NCI-H2081 treated with DMSO at 0.1 percent for 48 hours (cell line): ENCODE measurements at places on chromosomes 3 and 15.

GRCh38 chr15:25830844-25831451 is 32.2 kb downstream of the ATP10A start:
- no peak for DNase-seq

DNA sequence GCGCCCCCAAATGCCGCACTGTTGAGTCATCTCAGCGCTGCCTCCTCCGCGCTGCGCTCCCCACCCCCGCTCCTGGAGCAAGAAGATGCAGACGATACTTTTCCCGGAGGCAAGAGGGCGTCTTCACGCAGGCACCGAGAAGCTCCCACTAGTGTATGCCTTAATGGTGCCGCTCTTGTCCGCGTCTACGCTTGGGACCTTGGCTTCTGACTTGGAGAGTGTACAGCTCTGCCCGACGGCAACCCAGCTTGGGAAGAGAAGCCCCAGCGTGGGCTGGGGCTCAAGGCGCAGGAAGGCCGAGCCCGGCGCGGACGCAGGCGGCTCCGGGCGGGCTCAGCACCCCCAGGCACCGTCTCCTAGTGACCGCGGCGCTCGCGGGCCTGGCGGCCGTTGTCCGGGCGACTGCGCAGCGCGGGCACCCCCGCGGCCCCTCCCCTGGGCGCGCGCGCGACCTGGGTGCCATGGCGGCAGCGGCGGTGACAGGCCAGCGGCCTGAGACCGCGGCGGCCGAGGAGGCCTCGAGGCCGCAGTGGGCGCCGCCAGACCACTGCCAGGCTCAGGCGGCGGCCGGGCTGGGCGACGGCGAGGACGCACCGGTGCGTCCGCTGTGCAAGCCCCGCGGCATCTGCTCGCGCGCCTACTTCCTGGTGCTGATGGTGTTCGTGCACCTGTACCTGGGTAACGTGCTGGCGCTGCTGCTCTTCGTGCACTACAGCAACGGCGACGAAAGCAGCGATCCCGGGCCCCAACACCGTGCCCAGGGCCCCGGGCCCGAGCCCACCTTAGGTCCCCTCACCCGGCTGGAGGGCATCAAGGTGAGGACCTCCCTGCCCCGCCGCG is at the start of gene P4HTM:
TSS of gene P4HTM (plus strand) at position 446 of the 840 bp plus-strand sequence. CDS start at position 462, 16 bp downstream.
- DNase-seq = no peak

DNA sequence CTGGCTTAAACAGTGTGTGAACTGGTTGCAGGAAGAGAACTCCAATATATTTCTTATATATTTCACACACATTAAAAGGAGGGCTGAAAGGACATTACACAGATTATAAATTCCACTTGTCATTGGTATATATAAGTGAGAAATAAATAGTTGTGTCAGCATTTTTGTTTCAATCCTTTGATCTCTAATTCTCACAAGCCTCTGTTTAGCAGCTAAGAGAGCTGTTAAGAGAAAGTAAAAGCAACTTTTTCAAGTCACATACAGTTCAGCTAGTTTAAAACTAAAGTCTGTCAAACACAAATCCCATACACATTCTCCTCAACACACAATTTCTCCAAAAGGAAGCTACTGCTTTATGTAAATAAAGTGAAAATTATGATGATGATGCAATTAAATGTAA is 70.5 kb upstream of the CCDC39 start:
- no peak for DNase-seq

DNA sequence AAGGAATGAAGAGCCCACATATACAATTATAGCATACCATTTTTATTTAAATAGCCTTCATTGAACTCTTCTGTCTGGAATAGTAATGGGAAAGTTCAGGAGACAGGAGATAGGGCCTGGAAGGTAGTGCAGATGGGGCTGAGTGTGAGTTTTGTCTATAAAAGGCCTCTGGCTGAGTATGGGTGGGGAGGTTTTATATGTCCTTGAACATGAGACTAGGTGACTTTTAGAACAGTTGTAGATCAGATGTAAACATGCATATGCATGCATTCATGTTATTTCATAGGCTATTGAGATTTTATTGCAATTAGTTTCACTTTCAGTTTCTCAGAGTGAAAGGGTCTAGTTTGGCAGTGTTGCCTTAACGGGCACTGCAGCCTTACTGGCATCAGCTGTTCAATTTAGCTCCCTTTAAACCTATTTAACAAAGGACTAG is 27.1 kb downstream of the CGGBP1 start:
- no peak for DNase-seq

DNA sequence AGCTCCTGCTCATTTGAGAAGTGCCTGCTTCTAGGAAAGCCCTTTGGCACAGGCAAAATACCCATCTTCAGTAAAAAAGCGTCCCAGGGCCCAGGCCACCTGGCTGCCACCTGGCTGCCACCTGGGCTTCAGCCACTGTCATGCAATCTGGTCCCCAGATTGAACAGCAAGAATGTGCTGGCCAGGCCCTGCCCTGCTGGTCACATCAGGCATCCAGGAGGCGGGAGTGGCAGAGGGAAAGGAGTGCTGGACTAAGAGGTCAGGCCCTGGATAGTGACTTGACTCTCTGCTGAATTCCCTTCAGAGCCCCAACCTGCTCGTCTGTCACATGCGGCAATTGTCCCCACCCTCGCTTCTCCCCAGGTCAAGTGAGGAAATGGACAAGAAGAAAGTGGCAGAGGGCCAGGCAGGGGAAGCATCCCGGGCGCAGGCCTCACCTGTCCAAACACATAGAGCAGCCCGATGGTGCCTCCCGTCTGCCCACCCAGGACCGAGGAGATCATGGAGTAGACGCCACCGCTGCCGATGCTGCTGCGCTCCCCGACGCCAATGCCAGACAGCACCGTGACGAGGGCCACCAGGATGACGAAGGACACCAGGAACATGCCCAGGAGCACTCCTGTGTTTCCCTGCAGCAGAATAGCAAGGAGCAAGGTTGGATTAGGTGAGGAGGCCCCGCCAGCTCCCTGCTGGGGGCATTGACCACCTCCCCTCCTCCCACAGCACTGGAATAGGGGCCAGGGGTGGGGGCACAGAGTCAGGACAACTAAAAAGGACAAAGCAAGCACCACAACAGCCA is 25.5 kb downstream of the SLC12A8 start:
- no peak for DNase-seq

DNA sequence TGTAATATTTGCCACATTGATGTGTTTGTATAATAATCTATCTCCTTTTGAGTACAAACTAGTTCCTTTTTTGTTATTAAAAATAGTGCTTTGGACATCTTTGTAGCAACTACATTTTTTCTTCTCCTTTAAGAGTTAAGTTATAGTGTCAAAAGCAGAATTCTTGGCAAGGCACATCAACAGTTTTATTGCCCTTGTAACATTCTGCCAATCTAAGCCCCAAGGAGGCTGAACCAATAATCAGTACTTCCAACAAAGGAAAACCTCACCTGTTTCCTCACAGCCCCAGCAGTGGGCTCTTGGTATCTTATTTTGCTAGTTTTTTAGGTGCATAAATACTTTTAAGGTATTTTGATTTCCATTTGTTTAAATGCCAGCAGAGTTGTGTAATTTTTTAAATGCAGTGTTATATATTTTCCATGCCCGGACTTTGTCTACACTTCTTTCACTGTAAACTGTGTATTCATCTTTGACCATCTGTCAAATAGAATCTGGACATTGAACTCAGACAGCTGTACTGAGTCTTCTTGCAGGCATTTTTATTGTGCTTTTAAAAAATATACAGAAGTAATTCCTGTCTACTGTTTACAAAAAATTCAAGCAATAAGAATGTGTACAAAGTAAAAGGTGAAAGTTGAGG is 101.0 kb downstream of the MYLK start:
- DNase-seq = no peak

GRCh38 chr15:90686435-90687218 is 30.5 kb upstream of the BLM start:
- DNase-seq = no peak

- DNase-seq = no peak
Measured at GRCh38 chr15:67248011-67248505, 6.4 kb downstream of the AAGAB start.

- no peak for DNase-seq
Measured at GRCh38 chr3:74906181-74906580, 291.7 kb upstream of the CNTN3 start.

GRCh38 chr3:3618623-3619022 is 180.6 kb upstream of the LRRN1 start:
- no peak for DNase-seq

DNA sequence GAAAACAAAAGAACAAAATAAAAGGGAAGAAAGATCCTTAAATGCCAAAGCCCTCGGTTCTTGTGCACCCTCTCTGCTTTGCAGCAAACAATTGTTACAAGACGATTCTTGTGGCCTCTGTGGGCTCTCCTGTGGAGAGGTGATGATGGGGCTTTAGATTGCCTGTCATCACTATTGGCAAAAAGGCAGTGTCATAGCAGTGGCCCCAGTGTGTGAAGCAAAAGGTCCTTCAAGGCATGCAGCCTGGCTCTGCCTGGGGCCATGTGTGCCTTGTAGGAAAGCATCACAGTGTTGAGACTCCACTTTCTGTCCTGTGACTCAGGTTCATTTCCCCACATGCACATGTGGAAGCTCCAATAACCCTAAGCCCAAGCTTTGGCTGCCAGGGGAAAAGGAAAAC is 43.7 kb downstream of the POC1A start:
- DNase-seq = no peak

GRCh38 chr3:165133188-165133899 is 55.0 kb upstream of the SI start:
- no peak for DNase-seq

GRCh38 chr3:190036631-190037030 is 84.1 kb downstream of the P3H2 start:
- no peak for DNase-seq

DNA sequence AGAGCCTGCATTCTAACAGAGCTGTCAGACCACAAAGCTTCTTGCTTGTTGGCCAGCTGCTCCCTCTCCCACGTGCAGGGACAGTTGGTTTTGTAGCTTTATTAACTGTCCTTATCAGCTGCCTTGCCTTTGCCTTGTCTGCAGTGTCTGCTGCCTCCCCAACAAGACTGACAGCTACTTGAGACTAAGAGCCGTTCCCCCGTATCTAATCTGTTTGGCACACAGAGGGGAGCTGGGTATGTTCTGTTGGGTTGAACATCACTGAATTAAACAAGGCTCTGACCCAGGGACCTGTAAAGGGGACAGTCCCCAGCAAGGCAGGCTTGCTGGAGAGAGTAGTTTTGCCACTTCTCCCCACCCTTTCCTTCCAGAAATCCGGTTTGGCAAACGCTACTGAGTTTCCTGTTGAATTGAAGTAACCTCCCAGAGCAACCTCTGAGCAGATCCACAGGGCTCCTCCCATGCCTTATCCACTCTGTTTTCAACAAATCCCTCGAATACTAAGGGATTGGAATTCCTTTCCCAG is 116.1 kb downstream of the ANP32A start:
- DNase-seq = no peak

GRCh38 chr3:98573181-98573728 is 20.2 kb downstream of the CPOX start:
- DNase-seq = no peak

DNA sequence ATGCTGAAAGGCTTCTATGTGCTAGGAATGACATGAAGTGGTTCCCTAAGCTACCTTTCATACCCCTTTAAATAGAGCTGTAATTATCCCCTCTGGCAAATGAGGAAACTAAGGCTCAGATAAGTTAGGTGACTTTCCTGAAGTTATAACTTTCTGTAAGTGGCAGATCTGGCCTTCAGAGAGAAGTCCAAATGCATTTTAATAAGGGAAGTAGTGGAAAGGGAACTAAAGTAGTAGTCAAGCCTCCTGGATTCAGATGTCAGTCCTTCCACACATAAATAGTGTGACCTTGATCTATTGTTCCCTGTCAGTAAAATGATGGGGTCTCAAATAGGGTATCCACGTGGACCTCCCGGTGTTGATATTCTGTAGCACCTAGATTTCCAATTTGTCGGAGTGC is 277.7 kb downstream of the EDEM1 start:
- DNase-seq = no peak

GRCh38 chr3:39127908-39128304 is 20.4 kb downstream of the TTC21A start:
- no peak for DNase-seq

GRCh38 chr15:48683991-48684765 is 38.7 kb upstream of the FBN1 start:
- no peak for DNase-seq

DNA sequence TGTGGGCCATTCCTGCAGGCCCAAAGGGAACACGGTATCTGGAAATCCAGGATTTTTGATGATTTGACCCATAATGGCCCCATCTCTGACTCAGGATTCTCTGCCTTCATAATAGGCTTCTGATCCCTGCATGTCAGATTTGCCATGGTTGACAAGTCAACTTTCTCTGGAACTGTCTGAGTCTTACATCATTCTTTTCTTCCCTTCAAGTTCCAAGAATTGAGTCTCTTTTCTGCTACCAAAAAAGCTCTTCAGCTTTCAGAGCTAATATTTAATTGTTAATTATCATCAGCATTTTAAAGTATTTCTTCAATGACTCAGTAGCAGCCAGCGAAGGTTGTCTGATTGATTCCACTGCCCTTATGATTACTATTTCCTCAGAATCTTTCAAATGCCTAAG is 244.4 kb upstream of the COL8A1 start:
- DNase-seq = no peak

- no peak for DNase-seq
Measured at GRCh38 chr3:124455891-124456290, 274.4 kb upstream of the UMPS start.

DNA sequence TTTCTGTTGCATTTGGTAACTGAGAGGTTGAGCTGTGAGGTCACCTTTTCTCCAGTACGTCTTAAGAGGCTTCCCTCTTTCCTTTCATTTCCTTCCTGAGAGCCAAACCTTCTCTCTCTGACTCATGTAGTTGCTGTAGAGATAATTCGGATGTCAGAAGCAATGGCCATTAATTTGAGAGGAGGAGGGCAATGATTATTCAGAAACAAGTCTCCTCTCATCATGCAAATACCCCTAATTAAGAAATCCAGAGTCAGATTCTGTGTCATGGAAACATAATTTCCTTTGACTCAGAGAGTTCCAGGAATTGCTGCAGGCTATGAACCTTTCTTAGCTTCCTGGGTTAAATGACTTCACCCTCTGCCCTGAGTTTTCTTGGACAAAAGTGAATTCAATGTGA is 59.0 kb upstream of the GSK3B start:
- no peak for DNase-seq

GRCh38 chr3:114669614-114670013 is 375.8 kb downstream of the TIGIT start:
- DNase-seq = no peak

- DNase-seq = no peak
Measured at GRCh38 chr3:28308196-28308595, 40.3 kb upstream of the ZCWPW2 start.

GRCh38 chr3:25597535-25598101 is 67.1 kb downstream of the TOP2B start:
- no peak for DNase-seq

DNA sequence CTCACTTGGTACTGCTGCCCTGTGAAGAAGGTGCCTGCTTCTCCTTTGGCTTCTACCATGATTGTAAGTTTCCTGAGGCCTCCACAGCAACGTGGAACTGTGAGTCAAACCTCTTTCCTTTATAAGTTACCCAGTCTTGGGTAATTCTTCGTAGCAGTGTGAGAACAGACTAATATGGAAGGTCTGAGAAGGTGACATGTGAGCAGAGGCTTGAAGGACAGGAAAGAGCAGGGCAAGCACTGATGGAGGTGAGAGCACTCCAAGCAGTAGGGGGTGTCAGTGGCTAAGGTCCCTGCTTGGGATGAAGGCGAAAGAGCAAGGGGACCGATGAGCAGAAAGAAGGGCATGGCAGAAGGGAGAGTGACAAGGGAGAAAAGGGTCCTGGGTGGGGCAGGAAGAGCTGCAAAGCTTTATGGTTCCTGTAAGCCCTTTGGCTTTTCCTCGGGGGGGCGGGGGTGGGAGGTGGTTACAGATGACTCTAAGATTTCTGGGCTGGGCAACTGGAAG is 3.5 kb downstream of the EIF4E3 start:
- no peak for DNase-seq

GRCh38 chr15:70783041-70783440 is 19.7 kb upstream of the UACA start:
- no peak for DNase-seq
